ENCODE measurements at places on chromosomes 11 and 22.

DNA sequence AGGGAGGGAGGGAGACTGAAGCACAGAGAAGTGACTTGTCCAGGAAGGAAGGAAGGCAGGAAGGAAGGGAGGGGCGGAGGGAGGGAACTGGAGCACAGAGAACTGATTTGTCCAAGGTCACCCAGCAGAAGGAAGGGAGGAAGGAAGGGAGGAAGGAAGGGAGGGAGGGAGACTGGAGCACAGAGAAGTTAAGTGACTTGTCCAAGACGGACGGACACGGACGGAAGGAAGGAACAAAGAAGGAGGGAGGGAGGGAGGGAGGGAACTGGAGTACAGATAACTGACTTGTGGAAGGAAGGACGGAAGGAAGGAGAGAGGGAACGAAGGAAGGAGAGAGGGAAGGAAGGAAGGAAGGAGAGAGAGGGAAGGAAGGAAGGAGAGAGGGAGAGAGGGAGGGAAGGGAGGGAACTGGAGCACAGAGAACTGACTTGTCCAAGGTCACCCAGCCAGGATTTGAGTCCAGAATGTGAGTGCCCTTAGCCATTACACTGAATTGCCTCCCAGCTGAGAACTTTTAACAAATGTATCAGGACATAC is 1.5 kb downstream of the SLC35F2 start:
- no peak for DNase-seq

GRCh38 chr22:50507421-50507990 is at the start of gene LMF2:
TSS of gene LMF2 (minus strand) at chr22:50507702. CDS start at chr22:50507675, 27 bp downstream.
- no peak for DNase-seq

DNA sequence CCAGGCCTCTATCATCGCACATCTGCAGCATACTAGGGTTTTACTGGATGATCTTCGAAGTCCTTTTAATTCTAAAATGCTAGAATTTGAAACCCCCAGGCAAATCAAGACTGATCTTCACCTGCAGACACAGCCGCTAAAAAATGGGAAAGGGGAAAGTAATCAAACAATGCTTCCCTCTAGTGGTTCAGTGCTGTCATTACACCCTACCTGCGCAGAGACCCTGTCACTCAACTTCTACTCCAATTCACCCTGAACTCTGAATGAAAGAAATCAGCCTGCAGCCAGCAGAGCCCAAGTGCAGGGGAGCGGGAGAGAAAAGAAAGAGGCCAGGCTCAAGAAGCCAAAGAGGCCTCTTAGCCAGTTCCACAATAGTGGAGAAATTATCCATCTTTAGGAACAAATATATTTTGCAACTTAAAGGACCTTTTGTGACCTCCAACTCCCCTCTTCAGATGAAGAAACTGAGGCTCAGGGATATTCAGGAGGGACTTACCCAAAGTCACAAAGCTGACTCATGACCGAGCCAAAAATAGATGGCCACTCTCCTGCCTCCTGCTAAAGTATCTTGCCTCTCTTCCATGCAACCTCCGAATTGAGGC is 33.0 kb downstream of the SERGEF start:
- DNase-seq, result no peak

DNA sequence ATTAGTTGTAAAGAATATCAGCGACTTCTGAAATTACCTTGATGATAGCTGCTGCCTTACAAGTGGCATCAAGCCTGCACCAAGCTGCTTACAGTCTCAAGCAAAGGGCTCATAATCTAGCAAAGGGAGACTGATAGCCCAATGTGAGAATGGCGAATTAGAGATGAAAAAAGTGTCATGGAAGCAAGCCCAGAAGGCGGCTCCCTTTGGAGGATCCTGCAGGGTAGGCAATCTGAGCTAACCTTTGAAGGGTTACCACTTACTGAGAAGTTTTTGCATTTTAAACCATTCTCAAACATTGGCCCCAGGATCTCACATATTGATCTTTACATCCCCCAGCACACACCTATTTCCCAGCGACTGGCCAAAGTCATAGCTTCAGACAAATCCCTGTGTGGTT is 18.5 kb downstream of the GAB2 start:
- no peak for DNase-seq

DNA sequence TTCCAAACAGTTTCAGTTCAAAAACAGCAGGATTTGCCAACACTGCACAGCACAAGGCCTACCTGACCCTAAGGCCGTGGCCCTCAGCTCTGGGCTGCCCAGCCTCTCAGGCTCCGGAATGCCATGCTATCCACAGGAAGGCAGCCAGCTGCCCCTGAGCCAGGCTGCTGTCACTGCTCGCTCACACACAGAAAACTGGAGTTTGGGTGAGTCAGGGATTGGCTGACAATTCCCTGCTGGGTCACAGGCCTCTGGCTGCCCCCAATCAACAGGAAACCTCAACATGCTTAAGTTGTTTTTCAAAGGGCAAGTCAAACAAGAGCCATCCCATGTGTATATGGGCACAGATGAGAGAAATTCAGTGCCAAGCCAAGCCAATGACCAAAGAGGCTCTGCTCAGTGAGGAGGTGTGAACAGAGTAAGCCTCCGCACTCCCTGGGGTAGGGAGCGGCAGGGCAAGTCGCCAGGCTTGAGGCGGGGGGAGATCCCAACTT is 50.2 kb downstream of the RPL27A start:
- DNase-seq, result no peak
